Lower lobe of right lung (tissue), 2 donors: ENCODE measurements at places on chromosomes 1 and 21. TPM values are rescaled to one million over a fixed set of nuclear protein-coding genes. Genes with fewer than 3 reads are reported as not detected.
A peak's percentile ranks its signal among the peaks of the same experiment; 100 is the strongest.

DNA sequence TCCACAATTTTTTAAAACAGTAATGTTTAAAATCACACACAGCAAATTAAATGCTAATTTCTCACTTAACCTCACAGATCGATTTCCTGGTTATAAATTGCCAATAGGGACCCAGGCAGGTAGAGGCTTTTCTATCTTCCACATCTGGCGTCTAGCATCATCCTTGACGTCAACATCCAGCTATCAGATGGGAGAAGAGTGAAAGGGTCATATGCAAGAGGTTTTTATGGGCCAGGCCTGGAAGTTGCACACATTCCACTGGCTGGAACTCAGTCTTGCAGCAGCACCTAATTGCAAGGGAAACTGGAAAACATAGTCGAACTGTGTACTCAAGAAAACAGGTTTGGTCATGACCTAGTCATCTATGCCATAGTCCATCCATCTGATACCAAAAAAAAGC, 6.0 kb upstream of the EEIG2 start:
- H3K4me1 ChIP-seq = peaks cover 5% of the 10 kb centered on the region
- no peaks in the 10 kb centered on the region for H3K27me3 ChIP-seq
- no peaks in the 10 kb centered on the region for H3K36me3 ChIP-seq
- H3K4me3 ChIP-seq = no peak overlapping the region

- no peaks in the 10 kb centered on the region for H3K4me1 ChIP-seq
- H3K27ac ChIP-seq = no peak overlapping the region
- H3K36me3 ChIP-seq = no peaks in the 10 kb centered on the region
- no peak overlapping the region for H3K4me3 ChIP-seq
- DNase-seq = no peak
Measured at GRCh38 chr1:48654606-48655210, 122.0 kb downstream of the BEND5 start.

DNA sequence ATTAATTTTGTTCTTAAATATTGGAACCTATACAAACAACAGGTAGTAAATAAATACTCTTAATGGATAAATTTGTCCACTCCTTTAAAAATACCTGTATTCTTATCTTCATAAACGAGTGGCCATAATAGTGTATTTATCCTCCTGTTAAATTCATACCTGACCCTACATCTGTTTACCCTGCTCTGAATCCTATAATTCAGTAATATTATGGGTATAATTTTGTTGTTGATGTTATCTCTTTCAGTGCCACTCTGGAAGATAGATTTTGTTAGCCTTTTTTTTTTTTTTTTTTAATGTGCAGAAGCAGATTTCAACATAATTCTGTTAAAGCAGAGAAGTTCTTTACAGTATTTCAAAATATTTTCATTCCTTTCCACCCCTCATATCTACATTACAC, 1337.9 kb downstream of the PLA2G4A start:
- no peaks in the 10 kb centered on the region for H3K27me3 ChIP-seq
- no peak overlapping the region for H3K27ac ChIP-seq
- H3K4me3 ChIP-seq = no peak overlapping the region
- DNase-seq = no peak
- no peaks in the 10 kb centered on the region for H3K4me1 ChIP-seq

GRCh38 chr1:118118469-118118868, 66.6 kb downstream of the SPAG17 start:
- no peak overlapping the region for H3K27ac ChIP-seq
- peak; percentile 52 for DNase-seq
- no peaks in the 10 kb centered on the region for H3K27me3 ChIP-seq

DNA sequence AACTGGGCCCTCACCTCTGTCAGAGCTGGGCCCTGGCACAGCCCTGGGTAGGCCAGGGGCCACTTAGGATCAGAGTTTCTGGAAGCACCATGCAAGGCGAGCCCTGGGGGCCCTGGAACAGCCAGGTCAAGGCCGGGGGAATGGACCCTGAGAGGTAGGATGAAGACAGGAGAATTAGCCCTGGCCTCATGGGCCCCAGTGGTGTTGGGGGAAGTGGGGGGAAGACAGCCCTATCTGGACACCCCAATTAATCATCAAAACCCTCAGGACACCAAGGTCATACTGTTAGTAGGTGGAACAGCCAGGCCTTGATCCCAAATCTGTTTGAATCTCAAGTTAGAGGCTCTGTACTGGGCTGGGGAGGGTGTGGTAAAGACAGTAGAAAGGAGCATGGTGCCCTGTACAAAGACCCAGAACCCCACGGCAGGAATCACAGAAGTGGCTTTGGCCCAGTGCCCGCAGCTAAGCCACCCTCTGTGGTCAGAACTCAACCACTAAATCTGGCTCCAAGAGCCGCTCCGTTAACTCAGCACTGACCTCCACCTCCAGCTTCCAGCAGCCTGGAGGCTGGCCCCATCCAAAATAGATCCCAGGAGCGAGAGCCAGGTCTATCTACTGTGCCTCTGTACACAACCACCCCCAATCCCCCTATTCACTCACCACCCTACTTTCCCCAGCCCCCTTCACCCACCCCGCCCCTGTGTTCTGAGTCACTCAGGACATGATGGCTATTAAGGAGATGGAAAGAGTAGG, 14.0 kb upstream of the TRIM63 start:
- no peaks in the 10 kb centered on the region for H3K27me3 ChIP-seq
- H3K27ac ChIP-seq = no peak overlapping the region
- no peak overlapping the region for H3K4me3 ChIP-seq
- no peaks in the 10 kb centered on the region for H3K36me3 ChIP-seq

GRCh38 chr1:232377494-232377770, 252.5 kb downstream of the SIPA1L2 start:
- no peaks in the 10 kb centered on the region for H3K27me3 ChIP-seq
- no peaks in the 10 kb centered on the region for H3K4me1 ChIP-seq
- H3K27ac ChIP-seq = no peak overlapping the region
- no peaks in the 10 kb centered on the region for H3K36me3 ChIP-seq
- no peak overlapping the region for H3K4me3 ChIP-seq

The PROK1 gene
- total RNA-seq = not detected
